Cardiac muscle cell (in vitro differentiated cells and primary cell): ENCODE measurements at places on chromosomes 1 and 21. TPM values are rescaled to one million over a fixed set of nuclear protein-coding genes. Genes with fewer than 3 reads are reported as not detected.

DNA sequence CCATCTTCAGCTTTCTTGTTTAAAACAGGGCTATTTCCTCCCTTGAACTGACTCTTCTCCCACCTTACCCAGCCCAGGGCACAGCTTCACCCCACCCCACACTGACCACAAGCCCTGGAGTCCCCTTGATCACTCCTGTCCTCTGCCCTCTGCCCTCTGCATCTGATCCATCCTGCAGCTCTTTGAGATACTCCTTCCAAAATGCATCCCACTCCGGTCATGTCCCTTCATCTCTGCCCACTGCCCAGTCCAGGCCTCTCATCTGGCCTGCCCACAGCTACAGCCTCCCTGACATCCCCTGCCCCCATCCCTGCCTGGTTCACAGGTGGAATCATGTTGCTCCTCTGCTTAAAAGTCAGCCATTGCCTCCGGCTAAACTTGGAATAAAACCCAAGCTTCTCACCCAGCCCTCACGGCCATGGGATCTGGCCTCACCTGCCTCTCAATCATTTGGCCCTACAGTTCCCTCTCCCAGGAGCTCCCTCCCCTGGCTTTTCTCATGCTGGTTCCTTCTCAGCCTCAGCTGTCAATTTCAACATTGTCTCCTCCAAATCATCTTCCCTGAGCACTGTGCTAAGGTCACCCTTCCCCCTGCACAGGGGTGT lies 202.0 kb downstream of the MATN1 start:
- H3K27me3 ChIP-seq = no peaks in the 10 kb centered on the region
- no peak overlapping the region for H3K27ac ChIP-seq
- H3K36me3 ChIP-seq = no peaks in the 10 kb centered on the region
- H3K4me3 ChIP-seq = no peak overlapping the region
- no peak for DNase-seq

DNA sequence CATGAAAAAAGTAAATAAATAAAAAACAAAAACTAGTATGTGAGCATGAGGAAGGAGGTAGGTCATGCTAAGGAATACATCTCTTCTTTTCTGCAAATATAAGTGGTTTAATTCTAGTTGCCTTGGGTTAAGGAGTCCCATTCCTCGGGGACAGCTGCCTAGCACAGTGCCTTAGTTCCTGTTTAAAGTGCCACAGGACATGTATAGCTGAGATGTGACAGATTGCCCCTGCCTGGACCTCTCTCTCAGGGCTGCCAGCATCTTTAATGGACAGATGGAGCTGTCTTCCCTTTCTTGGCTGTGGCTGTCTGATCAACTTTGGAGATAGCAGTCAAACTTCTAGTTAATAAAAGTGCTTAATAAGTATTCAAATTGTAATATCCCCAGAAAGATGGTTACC lies 50.0 kb downstream of the TSEN15 start:
- no peaks in the 10 kb centered on the region for H3K27me3 ChIP-seq
- no peak for DNase-seq
- no peak overlapping the region for H3K4me3 ChIP-seq
- no peak overlapping the region for H3K27ac ChIP-seq
- no peaks in the 10 kb centered on the region for H3K4me1 ChIP-seq
- no peaks in the 10 kb centered on the region for H3K36me3 ChIP-seq

- no peaks in the 10 kb centered on the region for H3K27me3 ChIP-seq
- no peaks in the 10 kb centered on the region for H3K4me1 ChIP-seq
- no peak overlapping the region for H3K4me3 ChIP-seq
- DNase-seq = peak; percentile 93
- H3K27ac ChIP-seq = no peak overlapping the region
Observed at GRCh38 chr1:96370757-96371156, 350.8 kb upstream of the PTBP2 start.

DNA sequence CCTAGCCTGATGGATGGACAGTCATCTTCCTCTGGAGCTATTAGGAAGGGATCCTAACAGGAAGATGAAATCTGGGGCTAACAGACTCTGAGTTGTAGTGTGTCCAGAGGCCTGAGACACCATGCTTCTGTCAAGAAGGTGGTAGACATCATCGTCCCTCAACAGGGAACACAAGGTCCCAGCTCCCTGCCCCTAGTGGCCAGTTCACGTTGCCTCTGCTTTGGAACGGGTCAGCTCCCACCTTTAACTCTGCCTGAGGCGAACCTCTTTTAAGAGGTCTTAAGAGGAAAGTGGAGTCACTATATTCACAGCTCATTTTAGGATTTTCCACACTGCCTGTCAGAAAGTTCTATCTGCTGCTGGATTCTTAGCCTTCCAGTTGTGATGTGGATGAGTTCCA lies 28.3 kb downstream of the LRRC71 start:
- peaks cover 27% of the 10 kb centered on the region for H3K36me3 ChIP-seq
- no peak for DNase-seq
- H3K27me3 ChIP-seq = no peaks in the 10 kb centered on the region
- H3K4me3 ChIP-seq = no peak overlapping the region

DNA sequence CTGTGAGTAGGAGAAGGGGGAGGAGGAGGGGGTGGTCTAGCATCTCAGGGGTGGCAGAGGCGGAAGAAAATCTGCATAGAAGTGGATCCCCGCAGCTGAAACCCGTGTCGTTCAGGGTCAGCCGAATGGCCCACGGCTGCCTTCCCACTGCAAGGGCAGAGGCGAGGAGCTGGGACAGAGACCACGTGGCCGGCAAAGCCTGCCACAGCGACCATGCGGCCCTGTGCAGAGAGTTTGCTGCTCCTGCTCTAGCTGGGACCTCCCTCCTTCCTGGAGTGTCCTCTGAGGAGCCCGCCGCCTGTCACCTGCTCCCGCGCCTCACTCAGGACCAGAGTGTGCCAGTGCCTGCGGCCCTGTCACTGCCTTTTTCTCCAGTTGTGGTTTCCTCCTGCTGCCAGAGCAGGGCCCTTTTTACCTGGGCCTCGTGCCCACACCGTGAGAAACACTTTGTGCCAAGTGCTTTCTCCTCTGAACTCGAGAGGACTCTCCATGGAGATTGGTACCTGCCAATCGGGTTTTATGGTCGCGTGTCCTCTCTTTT lies 5.4 kb upstream of the TRPM2 start:
- H3K4me1 ChIP-seq = no peaks in the 10 kb centered on the region
- H3K4me3 ChIP-seq = no peak overlapping the region
- no peaks in the 10 kb centered on the region for H3K27me3 ChIP-seq

GRCh38 chr1:24021403-24022266 lies 41.5 kb upstream of the SRSF10 start:
- H3K4me1 ChIP-seq = peaks cover 38% of the 10 kb centered on the region
- no peaks in the 10 kb centered on the region for H3K27me3 ChIP-seq
- peak overlapping the region; percentile 86 for H3K27ac ChIP-seq
- DNase-seq = no peak

GRCh38 chr1:6827079-6827478 lies 41.8 kb downstream of the CAMTA1 start:
- H3K4me1 ChIP-seq = peaks cover 12% of the 10 kb centered on the region
- H3K36me3 ChIP-seq = peaks cover 3% of the 10 kb centered on the region
- H3K4me3 ChIP-seq = no peak overlapping the region
- H3K27me3 ChIP-seq = no peaks in the 10 kb centered on the region
- H3K27ac ChIP-seq = no peak overlapping the region

GRCh38 chr1:179327196-179327595 lies 33.6 kb downstream of the SOAT1 start:
- no peak for DNase-seq
- H3K36me3 ChIP-seq = no peaks in the 10 kb centered on the region
- no peak overlapping the region for H3K27ac ChIP-seq

- no peaks in the 10 kb centered on the region for H3K36me3 ChIP-seq
- DNase-seq = no peak
- peak overlapping the region; percentile 61 for H3K27ac ChIP-seq
- no peaks in the 10 kb centered on the region for H3K27me3 ChIP-seq
Observed at GRCh38 chr1:160400646-160401486, 502 bp downstream of the VANGL2 start.

DNA sequence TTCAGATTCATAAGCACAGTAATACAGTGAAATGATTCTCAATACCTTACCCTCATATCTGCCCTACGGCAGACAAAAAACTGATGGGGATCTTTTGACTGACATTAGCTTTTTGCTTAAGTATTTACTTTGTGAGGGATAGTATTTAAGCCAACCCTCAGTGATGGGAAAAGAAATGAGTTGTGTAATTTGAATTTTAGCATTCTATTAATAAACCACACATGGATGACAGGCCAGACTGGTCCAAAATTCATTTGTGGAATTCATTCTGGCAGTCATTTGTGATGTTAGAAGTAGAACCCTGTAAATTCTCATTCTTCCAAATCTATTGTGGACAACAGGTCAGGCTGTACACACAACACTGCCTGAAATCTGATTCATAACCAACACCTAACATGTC lies 14.9 kb downstream of the TRIM33 start:
- no peaks in the 10 kb centered on the region for H3K36me3 ChIP-seq
- peak overlapping the region; percentile 19 for H3K27ac ChIP-seq
- H3K4me1 ChIP-seq = no peaks in the 10 kb centered on the region

- H3K27me3 ChIP-seq = no peaks in the 10 kb centered on the region
- H3K4me1 ChIP-seq = no peaks in the 10 kb centered on the region
- H3K4me3 ChIP-seq = no peak overlapping the region
- no peak for DNase-seq
Observed at GRCh38 chr1:84581648-84582047, 7.4 kb upstream of the CTBS start.

GRCh38 chr1:69777971-69778370 lies 210.2 kb downstream of the LRRC7 start:
- H3K4me3 ChIP-seq = no peak overlapping the region
- H3K27me3 ChIP-seq = peaks cover 3% of the 10 kb centered on the region
- H3K36me3 ChIP-seq = no peaks in the 10 kb centered on the region
- no peak overlapping the region for H3K27ac ChIP-seq
- no peaks in the 10 kb centered on the region for H3K4me1 ChIP-seq
- no peak for DNase-seq

GRCh38 chr1:179031855-179032513 lies 6.3 kb downstream of the FAM20B start:
- no peak overlapping the region for H3K4me3 ChIP-seq
- no peaks in the 10 kb centered on the region for H3K36me3 ChIP-seq
- H3K27me3 ChIP-seq = no peaks in the 10 kb centered on the region
- no peak overlapping the region for H3K27ac ChIP-seq

DNA sequence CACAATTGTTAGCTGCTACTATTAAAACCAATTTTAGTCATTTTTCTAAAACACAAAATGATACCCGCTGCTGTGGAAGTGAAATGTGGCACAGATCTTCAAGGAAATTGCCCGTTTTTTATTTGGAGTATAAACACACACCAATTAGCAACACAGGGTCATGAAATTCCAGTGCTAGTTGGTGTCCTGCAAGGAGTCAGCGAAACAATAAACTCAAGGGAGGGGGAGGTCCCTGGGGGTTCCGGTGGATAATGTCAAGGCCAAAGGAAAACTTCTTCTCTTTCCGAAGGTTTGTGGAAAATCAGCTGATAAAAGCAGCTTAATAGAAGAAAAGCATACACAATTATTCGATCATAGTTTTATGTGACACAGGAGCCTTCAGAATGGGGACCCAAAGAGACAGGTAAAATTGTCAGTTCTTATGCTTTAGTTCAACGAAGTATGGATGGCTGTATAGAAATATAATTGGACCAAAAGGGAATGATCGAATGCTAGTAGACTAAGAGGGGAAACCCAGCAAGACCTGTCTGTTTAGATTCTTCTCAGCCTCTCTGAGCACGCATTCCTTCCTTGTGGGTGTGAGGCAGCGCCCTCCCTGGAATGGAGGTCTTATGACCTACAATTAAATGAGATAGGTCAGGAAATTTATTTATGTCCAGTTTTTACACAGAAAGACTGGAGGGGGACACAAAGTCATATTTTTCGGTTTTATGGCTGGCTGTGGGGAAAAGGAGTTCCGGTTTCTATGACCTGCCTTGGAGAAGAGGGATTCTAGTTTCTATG lies 65.9 kb downstream of the KCNK1 start:
- no peak overlapping the region for H3K27ac ChIP-seq
- H3K27me3 ChIP-seq = no peaks in the 10 kb centered on the region
- no peak overlapping the region for H3K4me3 ChIP-seq
- H3K4me1 ChIP-seq = no peaks in the 10 kb centered on the region
- no peaks in the 10 kb centered on the region for H3K36me3 ChIP-seq

- no peaks in the 10 kb centered on the region for H3K36me3 ChIP-seq
- no peak overlapping the region for H3K27ac ChIP-seq
- H3K27me3 ChIP-seq = no peaks in the 10 kb centered on the region
- no peak overlapping the region for H3K4me3 ChIP-seq
- no peak for DNase-seq
Observed at GRCh38 chr1:94798054-94798453, 22.1 kb upstream of the SLC44A3 start.

DNA sequence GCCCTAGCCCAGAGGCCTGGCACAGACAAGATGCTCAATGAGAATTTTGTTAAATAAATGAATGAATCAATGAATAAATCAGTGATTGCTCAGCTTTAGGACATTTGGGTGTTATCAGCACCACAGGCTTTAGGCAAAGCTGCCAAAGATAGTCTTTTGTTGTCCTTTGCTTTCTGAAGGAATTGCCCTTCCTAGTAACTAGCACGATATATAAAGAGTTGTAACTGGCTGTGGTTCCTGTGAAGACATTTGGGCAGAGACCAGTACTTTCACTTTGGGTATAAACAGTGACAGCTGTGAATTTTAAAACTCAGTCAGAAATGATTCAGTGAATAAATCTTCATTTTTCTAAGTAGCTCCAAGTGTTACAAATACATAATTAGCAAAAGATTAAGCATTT lies 13.3 kb downstream of the RNU5D-1 start:
- no peak overlapping the region for H3K27ac ChIP-seq
- no peak overlapping the region for H3K4me3 ChIP-seq
- H3K4me1 ChIP-seq = no peaks in the 10 kb centered on the region
- no peaks in the 10 kb centered on the region for H3K36me3 ChIP-seq
- H3K27me3 ChIP-seq = no peaks in the 10 kb centered on the region
- DNase-seq = no peak

DNA sequence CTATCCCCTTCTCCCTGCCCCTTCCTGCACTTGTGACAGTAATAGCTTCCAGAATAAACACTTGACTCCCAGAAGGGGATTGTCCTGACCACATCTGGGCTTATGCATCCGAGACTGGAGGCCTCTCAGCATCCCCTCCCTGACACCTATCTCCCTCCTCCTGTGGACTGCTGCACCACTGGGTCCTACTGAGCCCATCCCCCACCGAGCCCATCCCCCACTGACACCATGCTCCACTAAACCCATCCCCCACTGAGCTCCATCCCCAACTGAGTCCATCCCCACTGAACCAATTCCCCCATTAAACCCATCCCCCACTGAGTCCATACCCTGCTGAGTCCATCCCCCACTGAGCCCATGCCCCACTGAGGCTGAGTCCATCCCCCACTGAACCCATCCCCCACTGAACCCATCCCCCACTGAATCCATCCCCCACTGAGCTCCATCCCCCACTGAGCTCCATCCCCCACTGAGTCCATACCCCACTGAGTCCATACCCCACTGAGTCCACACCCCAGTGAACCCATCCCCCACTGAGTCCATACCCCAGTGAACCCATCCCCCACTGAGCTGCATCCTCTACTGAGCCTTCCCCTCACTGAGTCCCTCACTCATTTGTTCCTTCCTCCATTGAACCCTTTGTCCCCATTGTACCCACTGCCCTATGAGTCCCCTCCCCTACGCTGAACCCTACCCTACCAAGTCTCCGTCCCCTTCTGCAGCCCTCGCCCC lies 5.6 kb downstream of the PDZK1IP1 start:
- H3K4me3 ChIP-seq = no peak overlapping the region
- DNase-seq = no peak
- no peaks in the 10 kb centered on the region for H3K4me1 ChIP-seq
- H3K27ac ChIP-seq = no peak overlapping the region
- H3K36me3 ChIP-seq = no peaks in the 10 kb centered on the region

Gene HFM1
- total RNA-seq = 6.3 and 8.3 TPM in 2 replicates

Gene TTC39A
- 13.5 and 15.6 TPM in 2 replicates for total RNA-seq

Gene HPCAL4
- total RNA-seq = 0.04 and 0.09 TPM in 2 replicates

Gene NR5A2
- total RNA-seq = 0.15 TPM in 1 of 2 replicates, not detected in the other

Gene DMRTA2
- 0.04 and 0.12 TPM in 2 replicates for total RNA-seq

Gene AMPD1
- total RNA-seq = not detected in 2 replicates

Gene LRRC71
- total RNA-seq = 0.11 and 0.45 TPM in 2 replicates

Gene MATN1
- total RNA-seq = 0.28 and 0.36 TPM in 2 replicates

Gene REN
- total RNA-seq = 0.39 TPM in 1 of 2 replicates, not detected in the other

Gene LCE1A
- not detected in 2 replicates for total RNA-seq

Gene SPRR5
- not detected in 2 replicates for total RNA-seq

Gene CD247
- total RNA-seq = 0.56 and 0.80 TPM in 2 replicates
